ENCODE measurements at places on chromosomes 1 and 21.

DNA sequence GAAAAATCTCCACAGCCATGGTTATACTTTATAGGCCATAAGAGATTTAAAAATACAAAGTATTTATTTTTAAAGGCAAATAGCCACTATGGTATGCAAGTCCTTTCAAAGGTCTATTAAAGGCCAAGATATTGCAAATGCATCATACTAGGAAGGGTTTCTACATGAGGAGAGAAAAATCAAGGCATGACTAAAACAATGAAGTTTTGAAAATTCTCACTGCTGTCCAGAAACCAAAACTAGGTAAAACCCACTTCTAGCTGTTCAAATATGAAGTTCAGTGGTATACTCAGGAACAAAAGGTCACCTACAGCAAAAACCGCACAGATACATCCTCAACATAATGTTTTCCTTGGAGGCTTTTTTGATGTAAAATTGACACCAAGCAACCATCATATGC, 75.0 kb downstream of the EPS15 start:
- DNase-seq = no peak

DNA sequence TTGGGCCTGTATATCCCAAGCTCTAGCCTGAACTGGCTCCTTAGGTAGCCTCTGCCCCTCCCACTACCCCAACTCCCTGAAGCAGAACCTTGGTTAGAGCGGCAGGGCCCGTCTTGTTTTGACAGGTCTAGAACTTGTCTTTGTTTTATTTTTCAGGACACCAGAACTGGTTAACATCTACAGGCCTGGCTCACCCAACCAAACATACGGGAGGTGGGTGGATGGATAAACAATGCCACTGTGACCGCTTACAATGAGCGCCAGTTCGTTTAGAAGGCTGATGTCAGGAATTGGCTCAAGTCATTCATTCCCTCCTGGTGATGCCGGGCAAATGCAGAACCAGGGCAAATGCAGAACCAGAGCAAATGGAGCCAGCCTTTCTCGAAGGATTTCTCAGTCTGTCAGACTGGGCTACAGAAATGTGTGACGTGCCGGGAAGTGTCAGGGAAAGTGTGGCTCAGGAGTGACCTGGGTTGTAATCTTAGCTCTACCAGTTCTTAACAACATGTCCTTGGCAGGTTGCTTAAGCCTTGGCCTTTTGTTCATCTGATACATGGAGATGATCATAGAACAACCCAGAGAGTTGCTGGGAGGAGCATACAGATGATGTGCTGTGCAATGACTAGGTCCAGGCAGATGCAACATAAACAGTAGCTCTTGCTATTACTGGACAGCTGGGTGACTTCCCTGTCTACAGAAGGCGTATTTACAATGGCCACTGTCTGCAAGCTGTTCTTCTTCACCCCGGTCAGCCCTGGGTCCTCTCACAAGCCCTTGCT, 30.5 kb upstream of the BTG2 start:
- no peak for DNase-seq

GRCh38 chr1:76266762-76267161, 192.2 kb downstream of the ST6GALNAC3 start:
- DNase-seq = no peak

DNA sequence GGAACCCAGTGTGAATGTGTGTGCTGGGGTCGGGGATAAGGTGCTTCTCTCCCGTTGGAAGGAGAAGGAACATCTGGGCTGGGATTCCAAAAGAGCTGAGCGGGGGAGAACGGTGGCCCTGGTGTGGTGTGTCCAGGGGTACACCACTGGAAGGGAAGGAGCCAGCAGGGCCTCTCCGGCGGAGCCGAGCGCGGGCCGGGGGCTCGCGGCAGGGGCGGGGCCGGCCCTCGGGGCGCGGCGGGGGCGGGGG, 231 bp upstream of the RPS6KA1 start:
- DNase-seq = no peak

DNA sequence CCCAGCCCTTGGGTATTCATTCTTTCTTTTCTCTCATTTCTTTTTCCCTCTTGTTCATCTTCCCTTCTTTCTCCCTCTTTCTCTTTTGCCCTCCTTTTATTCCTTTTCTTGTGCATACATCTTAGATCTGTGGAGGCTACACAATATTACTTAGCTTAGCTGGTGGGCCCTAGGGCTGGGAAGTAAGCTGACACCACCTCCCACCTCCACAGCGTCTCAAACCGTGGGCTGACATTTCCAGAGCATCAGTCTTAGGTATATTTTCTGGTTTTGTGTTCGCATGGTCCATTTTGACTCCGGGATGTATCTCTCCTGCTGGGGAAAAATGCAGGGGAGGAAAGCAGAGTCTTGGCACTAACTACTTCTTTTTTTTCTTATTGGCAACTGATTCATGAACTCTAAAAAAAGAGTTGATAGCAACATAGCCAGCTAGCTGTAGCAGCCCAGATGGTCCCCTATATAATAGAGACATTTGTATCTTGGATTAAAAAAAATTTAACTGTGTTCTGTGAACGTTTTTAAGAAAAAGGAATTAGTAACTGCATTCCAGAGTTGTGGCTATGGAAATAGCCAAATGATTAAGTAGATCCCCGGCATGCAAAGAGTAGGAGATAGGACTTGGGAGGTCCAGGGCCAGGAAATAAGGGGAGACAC, 15.5 kb downstream of the CNIH3 start:
- DNase-seq = no peak

DNA sequence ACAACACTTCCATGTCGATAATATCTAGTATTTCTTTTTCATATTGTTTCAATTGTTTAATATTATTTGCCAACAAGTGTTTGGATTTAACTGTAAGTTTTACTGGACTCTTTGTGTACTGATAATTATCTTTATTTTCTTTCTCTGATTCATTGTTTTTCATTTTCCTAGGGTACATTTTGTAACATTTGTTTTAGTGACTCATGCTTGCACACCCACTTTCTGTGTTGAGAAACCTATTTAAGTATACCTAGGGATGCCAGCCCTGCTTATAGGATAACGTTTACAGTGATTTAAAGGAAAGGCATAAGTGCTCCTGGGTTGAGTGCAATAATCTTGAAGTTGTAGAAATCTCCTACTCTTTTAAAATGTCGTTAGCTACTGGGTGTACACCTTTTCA, 1386.0 kb upstream of the ADGRL4 start:
- no peak for DNase-seq

GRCh38 chr21:45001134-45002095, 61.6 kb downstream of the SLX9 start:
- DNase-seq = no peak

GRCh38 chr1:113976609-113977278, 2.5 kb upstream of the OLFML3 start:
- no peak for DNase-seq

- no peak for DNase-seq
Observed at GRCh38 chr1:94901841-94902240, 25.1 kb downstream of the CNN3 start.

Measured in CD4-positive, alpha-beta T cell treated with Interleukin-12 subunit alpha and Interleukin-12 subunit beta, for 1 hour (primary cell).